ENCODE measurements at places on chromosomes 2 and 18.

DNA sequence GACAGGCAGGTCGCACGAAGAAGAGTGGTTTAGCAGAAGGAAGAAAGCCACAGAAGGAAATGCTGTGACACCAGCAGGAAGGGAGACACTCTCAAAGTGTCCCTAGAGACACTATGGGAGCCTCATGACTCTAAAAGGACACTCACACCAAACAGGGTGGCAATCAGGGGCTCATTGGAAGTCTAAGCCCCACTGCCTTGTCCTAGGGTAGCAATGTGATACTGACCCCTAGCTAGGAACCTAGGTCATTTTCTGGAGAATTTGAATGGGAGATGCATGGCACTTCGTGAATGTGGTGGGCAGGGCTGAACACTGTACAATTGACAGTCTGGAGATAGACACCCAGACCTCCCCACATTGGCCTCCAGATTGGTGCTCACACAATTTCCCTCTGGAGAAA is 385.0 kb downstream of the EIPR1 start:
- no peaks in the 10 kb centered on the region for H3K36me3 ChIP-seq
- H3K4me3 ChIP-seq: no peak overlapping the region
- H3K4me1 ChIP-seq: no peaks in the 10 kb centered on the region
- no peaks in the 10 kb centered on the region for H3K27me3 ChIP-seq

DNA sequence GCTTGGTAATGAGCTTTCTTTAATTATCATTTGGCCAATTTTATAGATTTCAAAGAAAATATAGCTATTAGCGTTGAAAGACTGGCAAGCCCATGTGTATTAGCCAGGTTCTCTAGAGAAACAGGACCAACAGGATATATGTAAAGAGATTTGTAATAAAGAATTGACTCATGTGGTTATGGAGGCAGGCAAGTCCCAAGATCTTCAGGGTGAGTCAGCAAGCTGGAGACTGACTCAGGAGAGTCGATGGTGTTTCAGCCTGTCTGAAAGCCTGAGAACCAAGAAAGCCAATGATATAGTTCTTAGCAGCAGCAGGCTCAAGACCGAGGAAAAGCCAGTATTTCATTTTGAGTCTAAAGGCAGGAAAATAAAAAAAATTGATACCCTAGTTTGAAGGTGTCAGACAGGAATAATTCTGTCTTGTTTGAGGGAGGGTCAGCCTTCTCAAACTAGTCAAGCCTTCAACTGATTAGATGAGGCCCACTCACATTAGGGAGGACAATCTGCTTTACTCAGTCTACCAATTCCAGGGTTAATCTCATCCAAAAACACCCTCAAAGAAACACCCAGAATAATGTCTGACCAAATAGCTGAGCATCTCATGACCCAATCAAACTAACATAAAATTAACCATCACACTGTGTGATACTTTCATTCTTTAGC is 78.3 kb upstream of the CRIM1 start:
- no peaks in the 10 kb centered on the region for H3K4me1 ChIP-seq
- no peak for DNase-seq
- no peaks in the 10 kb centered on the region for H3K27me3 ChIP-seq
- no peak overlapping the region for H3K27ac ChIP-seq
- H3K4me3 ChIP-seq: no peak overlapping the region

- H3K27ac ChIP-seq: no peak overlapping the region
- H3K27me3 ChIP-seq: no peaks in the 10 kb centered on the region
- H3K4me3 ChIP-seq: no peak overlapping the region
- DNase-seq: no peak
- H3K36me3 ChIP-seq: no peaks in the 10 kb centered on the region
Observed at GRCh38 chr18:35510076-35510651, 12.4 kb upstream of the INO80C start.

GRCh38 chr2:241859436-241860183 is 916 bp upstream of the PDCD1 start:
- H3K27me3 ChIP-seq: no peaks in the 10 kb centered on the region
- no peak overlapping the region for H3K4me3 ChIP-seq
- H3K4me1 ChIP-seq: peaks cover 2% of the 10 kb centered on the region
- peak; percentile 77 for DNase-seq

GRCh38 chr18:35028536-35028935 is 12.7 kb upstream of the MAPRE2 start:
- H3K27me3 ChIP-seq: no peaks in the 10 kb centered on the region
- peak overlapping the region; percentile 3 for H3K27ac ChIP-seq

DNA sequence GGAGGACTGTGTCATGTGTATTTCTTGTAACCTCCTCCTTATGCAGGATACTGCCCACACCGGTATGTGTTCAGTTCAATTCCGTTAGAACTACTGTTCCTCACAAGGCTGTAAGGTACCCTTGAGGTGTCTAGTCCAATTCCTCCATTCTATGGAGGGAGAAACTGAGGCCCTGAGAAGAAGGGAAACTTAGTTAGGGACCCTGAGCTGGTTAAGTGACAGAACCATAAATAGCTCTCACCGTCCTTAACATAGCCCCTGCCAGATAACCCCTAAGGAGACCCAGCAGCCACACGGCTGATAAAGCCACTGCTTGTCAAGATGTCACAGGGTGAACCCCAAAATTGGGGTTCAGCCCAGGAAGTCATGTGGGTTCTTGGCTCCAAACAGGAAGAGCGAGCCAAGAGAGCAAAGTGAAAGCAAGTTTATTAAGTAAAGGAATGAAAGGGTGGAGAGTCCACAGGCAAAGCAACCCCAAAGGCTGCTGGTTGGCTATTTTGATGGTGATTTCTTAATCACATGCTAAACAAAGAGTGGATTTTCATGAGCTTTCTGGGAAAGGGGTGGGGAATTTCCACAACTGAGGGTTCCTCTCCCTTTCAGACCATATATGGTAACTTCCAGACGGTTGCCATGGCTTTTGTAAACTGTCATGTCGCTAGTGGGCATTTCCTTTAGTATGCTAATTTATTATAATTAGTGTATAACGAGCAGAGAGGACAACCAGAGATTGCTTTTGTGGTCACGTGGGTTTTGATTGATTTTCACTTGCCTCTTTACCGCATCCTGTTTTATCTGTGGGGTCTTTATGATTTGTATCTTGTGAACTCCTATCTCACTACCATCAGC is 83.4 kb upstream of the RTN4 start:
- H3K4me1 ChIP-seq: peaks cover 2% of the 10 kb centered on the region
- no peak overlapping the region for H3K4me3 ChIP-seq
- DNase-seq: no peak

Measured in SK-N-SH (cell line).